ENCODE measurements at places on chromosomes 7 and 10.

DNA sequence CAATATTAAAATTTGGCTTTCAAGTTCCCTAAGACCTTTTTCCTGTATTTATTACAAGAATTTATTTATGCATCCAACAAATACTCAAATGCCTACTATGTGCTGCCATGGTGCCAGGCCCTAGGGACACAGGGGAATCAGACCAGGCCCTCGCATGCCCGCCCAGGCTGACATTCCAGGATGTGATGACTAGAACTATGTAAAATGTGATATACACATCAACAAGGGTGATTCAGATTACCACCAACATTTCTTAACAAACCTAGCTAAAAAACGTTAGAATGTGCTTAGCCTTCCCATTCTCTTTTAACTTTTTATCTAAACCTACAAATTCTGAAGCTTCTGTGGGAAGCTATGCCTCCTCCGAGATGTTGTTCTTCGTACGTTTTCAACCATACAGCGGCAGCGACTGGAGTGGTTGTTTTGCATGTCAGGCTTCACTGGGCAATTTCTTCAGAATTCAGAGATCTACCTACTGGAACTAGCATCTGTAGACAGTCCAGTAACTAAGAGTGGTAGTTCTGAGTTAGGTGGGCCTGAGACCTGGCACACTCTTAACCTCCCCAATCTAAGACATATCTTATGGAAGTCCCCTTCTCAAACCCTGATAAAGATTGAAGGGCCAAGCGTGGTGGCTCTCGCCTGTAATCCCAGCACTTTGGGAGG is 22.1 kb downstream of the GNA12 start:
- DNase-seq: peak; percentile 85

DNA sequence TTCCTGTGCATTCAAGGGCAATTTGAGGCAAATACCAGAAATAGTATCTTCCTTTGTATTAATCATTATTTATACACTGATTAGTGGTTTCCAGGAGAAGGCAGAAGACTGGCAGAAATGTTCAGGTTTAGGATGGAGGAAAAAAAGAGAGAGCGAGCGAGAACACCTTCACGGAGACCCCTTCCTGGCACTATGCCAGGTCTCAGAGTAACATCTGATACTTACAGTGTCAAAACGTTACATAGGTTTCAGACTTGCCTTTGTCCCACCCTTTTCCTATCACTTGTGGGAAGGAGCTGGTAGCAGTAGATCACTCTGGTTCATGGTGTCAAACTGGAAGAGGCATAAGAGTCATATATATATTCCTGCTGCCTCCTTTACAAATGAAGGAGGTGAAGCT is 652 bp downstream of the OR2A12 start:
- DNase-seq: no peak

GRCh38 chr10:78053211-78053868 is 19.7 kb downstream of the RPS24 start:
- DNase-seq: no peak

DNA sequence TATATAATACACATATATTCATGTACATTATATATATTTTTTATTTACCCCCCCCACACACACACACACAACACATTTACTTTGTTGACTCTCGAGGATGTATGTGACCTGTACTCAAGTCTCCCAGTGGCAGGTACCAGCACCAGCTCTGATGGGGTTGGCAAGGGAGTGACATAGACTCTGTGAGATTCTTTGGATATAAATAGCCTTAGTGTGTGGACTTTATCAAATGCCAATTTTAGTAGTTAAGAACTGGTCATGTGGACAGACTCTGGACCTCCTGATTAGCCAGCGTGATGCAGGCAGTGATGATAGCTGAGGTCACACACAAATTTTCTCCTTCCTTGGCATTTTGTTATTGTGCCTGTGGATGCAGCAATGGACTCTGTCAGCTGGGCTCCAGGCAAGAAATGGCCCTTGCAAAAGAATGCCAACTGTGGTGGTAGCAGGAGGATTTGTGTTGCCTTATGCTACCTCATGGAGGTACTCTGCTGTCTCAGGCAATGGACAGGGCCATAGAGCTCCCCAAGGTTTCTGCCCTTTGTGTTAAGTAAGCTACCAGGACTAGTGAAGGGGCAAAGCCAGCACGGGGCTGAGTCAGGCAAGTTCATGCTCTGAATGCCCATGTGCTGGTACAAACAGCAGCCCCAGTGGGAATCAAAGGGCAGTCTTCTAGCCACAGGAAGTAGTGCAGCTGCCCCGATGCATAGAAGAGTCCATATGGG is 224.6 kb upstream of the ZWINT start:
- DNase-seq: no peak

- DNase-seq: no peak
These were observed 40.2 kb downstream of the CYCS start for GRCh38 chr7:25084821-25085220.
